ENCODE measurements at places on chromosomes 1 and 21.

- DNase-seq: no peak
Measured at GRCh38 chr21:32921632-32922230, 104.0 kb upstream of the OLIG2 start.

GRCh38 chr1:235622936-235623779 lies 26.4 kb downstream of the GNG4 start:
- DNase-seq: no peak

- DNase-seq: no peak
Measured at GRCh38 chr1:241611063-241611462, 29.1 kb downstream of the CHML start.

- DNase-seq: no peak
Measured at GRCh38 chr1:87830432-87830978, 501.8 kb downstream of the LMO4 start.

DNA sequence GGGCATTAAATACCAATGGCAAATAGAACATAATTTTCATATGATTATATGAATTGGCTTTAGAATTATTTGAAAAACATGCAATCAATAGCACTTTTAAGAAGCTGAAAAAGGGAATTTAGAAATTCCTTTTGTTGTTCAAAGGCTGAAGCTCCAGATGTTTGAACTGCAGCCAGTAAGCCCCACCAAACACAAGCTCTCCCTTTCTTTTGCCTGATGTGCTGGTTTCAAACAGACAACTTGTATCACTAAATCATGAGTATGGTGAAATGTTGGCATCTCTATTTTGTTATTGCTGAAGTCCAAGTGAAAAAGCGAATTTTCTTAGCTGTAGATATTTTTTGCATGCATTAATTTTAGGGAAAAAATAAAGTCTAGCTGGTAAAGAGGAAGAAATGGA lies 27.5 kb upstream of the NCAM2 start:
- DNase-seq: no peak

DNA sequence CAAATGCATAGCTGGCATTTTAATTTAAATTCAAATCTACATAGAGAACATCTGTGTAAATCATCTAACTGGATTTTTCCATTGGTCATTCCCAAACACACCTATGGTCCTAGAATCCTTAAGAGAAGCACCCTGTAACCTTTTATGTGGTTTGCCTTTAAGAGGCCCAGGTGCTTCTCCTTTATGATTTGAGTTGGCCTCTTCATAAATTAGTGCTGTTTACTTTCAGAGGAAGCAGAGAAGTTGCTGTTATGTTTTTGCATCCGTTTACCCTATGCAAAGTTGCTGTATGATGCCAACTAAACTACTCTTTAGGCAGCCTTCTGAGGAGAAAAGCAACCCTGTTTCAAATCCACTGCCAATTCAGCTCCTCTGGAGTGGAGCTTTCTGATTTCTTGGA lies 193.8 kb downstream of the HS2ST1 start:
- DNase-seq: no peak

DNA sequence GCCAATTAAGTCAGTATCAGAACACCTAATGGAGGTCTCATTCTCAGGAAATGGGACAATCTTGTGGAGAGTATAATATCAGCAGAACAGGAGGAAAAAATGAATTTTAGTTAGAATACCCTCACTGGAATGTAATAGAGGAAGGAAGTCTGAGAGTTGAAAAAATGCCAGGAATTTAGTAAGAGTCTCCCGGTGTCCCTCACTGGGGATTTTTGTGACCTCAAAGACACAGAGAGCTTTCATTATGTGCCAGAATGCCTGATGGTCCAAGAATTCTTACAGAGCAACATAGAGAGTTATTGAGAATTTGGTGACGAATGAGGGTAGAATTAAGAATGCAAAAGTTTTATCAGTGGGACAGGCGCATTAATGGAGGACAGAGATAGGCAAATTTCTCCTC lies 443.5 kb upstream of the B3GALT2 start:
- DNase-seq: no peak

DNA sequence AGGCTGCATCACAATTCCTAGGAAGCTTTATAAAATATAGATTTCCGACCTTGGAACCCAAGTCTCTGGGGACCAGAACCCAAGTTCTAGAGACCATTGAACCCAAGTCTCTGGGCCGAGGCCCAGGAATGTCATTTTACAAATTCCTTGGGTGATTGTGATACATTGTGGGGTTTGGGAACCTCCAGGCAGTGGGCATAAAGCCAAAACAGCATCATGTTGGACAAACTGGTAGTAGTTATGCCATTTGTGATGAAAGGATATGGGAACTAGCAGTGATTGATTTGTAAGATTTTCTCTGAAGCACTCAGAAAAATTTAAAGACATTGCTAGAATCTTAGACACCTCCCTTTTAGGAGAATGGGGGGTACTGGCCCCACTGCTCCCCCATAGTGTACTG lies 160.2 kb downstream of the HIVEP3 start:
- no peak for DNase-seq

GRCh38 chr1:58818976-58819375 lies 35.1 kb upstream of the JUN start:
- no peak for DNase-seq

DNA sequence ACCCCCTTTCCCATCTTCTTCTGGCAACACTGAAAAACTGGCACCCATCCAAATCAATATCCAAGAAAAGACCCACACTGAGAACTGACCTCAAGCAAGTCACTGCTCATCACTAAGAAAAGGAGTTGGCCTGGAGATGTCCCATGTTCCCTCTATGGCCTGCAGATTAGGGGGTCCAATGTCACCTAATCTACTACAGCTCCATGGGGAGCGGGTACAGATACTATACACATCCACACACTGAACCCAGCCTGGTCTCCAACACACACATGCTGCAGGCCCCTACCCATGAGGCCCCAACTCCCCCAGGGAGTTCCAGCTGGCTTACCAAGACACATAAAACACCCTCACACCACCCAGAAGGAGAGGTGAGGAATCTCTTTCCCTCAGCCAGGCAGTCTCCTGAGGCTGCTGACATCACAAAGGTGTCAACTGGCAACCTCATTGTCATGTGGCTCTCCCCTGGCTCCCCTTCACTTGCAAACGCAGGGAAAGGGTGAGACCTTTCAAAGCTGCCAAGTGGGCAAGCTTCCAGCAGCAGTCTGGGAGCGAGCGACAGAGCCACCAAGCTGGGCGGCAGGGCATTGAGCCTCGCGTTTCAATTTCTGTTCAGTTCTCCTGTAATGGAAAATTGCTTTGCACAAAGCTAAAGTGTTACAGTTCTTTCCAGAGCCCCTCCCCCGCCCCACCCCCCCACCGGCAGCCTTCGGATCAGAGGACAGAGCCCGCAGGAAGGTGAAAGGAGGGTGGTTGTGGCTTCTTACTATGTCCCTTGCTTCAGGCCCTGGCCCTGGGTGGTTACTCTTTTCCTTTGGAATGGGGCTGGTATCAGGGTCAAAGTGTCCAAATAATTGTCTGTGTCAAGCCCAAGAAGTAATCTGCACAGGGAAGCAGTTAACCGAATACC lies at the start of gene LRRC52:
Gene LRRC52 (plus strand): TSS at position 469 of the 907 bp plus-strand sequence. CDS start 297 bp downstream, at position 766.
- no peak for DNase-seq

- no peak for DNase-seq
Measured at GRCh38 chr1:171250263-171250662, 2.0 kb downstream of the FMO1 start.

DNA sequence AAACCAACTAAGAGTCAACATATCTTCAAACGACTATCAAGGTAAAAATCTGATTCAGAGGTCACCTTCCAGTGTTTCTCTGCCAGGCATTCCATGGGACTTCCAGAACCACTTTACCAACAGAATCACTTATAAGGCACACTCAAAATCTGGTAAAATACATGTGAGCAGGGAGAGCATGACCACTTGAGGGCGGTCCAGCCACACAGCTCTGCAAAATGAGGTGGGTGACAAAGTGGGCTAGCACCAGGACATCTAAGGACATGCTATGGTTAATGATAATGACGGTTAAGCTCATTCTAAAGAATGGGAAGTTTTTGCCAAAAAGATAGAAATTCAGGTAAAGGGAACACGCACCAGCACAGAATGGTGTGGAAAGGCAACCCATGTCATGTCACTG lies 24.5 kb upstream of the GLIS1 start:
- no peak for DNase-seq

DNA sequence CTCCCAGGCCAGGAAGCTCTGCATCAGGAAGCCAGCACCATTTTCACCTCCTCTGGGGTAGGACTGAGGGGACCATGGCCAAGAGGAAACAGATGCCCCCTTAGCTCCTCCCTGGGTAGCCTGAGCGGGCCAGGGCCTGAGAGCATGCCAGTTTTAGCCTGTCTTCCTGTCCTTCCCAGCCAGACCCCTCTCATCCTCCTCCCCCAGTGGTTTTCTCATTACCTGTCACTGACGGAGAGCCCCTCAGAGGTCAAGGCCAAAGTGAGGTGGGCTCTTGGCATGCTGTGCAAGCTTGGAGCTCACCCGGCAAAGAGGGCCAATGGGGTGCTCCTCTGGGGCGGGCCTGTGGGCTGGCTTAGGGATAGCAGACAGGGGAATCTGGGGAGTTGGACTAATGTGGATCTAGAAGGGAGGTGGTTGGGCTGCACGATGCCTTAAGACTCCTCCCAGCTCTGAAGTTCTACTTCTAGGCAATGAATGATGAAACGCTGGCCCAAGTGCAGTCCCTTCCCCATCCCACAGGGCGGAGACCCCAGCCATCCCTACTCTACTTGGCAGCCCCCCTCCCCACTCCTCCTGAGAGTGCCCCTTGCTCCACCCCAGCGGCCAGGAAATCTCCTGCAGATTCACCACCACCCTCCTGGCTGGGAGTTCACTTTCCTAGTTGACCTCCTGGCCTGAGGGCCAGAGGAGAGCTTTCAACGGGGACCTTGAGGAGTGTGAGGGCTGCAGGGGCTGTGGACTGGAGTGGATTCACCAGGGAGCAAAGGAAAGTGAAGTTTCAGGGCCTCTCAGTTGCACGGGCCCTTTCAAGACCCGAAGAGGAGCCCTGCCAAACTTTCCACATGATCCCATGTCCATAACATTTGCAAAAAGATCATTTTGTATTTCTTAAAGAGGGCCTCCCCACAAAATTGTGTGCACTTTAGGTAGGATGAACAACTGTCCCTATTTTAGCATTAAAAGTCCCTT lies 9.4 kb upstream of the LMNA start:
- DNase-seq: no peak

DNA sequence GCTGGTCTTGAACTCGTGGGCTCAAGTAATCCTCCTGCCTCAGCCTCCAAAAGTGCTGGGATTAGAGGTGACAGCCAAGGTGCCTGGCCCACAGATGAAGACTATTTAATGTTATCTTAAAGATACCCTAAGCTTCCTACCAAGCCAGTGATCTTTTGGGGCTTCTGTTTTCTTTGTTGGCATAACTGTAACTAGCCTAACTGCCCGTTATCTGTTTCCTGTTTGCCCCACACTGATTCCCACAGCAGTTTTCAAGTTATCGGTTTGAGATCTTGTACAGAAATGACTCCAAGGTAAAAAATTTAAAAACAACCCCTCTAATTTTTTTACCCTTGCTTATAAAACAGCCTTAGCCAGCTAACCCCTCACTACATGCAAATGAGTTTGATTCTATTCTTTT lies 12.4 kb downstream of the SELL start:
- DNase-seq: no peak

GRCh38 chr1:76587212-76587611 lies 280.1 kb upstream of the ST6GALNAC5 start:
- DNase-seq: no peak

DNA sequence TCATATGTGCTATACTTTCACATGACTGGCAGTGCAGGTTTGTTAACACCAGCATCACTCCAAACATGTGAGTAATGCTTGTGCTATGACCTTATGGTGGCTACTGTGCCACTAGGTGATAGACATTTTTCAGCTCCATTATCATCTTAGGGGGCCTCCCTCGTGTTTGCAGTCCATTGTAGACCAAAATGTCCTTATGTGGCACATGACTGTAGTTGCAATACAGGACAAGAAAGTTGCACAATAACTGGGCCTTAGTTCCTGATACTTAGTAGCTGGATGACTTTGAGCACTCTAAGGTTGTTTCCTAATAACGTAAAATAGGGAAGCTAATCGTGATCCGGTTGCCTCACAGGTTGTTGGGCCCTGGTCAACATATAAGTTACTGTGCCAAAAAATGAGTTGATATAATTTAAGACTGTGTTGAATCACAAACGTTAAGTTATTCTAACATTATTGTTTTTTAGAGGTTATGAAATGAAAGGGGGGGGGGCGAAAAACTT lies 511 bp upstream of the SNX27 start:
- DNase-seq: no peak

DNA sequence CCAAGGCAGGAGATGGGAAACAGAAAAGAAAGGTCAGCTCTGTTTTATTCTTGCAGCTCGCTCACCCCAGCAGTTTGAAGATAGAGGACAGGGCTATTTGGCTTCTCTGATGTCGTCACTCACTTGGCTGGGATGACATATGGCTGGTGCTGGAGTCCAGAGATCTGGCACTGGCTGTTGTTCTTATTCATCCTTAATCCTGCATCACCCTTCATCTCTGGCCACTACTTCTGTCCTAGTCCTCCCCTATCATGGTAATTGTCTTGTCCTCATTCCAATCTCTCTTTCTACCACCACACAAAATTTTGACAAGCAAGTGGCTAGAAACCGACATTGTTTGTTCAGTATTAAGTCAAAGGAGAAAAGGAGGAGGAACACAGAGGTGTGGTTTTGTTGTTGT lies 103.8 kb upstream of the PDE4B start:
- no peak for DNase-seq
